ENCODE measurements at places on chromosomes 6 and 20.
A peak's percentile ranks its signal among the peaks of the same experiment; 100 is the strongest.

- DNase-seq = no peak
Observed at GRCh38 chr6:133991096-133991593, 38.1 kb downstream of the TBPL1 start.

GRCh38 chr6:46781478-46782378 lies 11.5 kb upstream of the MEP1A start:
- DNase-seq = no peak

- no peak for DNase-seq
Observed at GRCh38 chr20:41357424-41358163, 9.0 kb downstream of the EMILIN3 start.

DNA sequence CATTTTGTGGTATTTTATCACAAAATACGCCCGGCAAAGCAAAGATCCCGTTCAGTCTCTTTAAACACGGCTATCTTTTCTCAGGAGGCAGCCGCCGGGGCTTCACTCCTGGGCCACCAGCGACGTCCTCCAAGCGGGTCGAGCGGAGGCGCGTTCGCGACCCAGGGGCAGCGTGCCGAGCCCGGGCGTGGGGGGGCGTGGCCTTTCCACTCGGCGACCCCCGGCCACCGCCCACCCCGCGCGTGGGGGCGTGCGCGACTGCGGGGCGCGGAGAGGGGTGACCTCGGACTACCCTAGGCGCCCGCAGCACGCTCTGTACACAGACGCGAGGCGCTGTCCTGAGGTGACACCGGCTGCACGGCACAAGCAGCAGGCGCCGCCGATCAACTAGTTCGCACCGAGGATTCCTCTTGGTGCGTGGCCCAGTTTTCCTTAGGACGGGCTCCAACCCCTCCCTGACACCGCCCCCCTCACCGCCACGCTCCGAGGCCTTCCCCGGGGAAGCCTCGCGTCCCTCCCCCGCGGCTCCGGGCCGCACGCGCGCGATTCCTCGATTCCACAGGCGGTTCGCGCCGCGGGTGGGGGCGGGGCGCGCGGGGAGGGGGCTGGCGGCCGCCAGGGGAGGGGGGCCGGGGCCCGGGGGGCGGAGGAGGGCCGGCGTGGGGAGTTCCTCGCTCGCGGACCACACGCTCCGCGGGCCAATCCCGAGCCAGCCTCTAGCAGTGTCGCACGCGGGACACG lies 1.1 kb upstream of the JARID2 start:
- DNase-seq = no peak

DNA sequence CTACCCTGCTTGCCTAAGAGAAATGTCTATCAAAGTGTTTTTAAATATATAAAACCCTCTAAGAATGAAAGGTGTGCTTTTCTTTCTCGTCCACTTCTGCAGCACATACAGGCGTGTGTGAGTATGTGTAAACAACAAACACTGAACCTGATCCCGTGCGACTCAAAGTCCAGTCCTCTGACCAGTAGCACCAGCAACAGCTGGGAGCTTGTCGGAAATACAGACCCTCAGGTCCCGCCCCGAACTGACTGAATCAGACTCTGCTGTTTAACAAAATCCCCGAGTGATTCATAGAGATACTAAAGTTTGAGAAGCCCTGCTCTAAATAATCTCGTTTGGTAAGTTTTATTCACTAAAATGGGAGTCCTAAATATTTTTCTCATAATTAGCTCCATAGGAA lies 208.0 kb upstream of the KCNQ5 start:
- DNase-seq = no peak

- DNase-seq = no peak
Observed at GRCh38 chr6:157322792-157323254, 496 bp downstream of the TMEM242 start.

GRCh38 chr6:143426026-143426425 lies 24.5 kb downstream of the ADAT2 start:
- DNase-seq = no peak

- no peak for DNase-seq
Observed at GRCh38 chr6:2468601-2468955, 223.2 kb upstream of the GMDS start.

GRCh38 chr6:3163248-3163594 lies 5.9 kb upstream of the TUBB2A start:
- no peak for DNase-seq

GRCh38 chr20:22466447-22467171 lies 117.8 kb downstream of the FOXA2 start:
- DNase-seq = no peak

- peak; percentile 70 for DNase-seq
Observed at GRCh38 chr20:12166053-12166717, 248.5 kb downstream of the BTBD3 start.

GRCh38 chr6:143528164-143528811 lies 16.8 kb upstream of the FUCA2 start:
- no peak for DNase-seq

- DNase-seq = no peak
Observed at GRCh38 chr20:38202153-38202981, 37.3 kb upstream of the TGM2 start.

DNA sequence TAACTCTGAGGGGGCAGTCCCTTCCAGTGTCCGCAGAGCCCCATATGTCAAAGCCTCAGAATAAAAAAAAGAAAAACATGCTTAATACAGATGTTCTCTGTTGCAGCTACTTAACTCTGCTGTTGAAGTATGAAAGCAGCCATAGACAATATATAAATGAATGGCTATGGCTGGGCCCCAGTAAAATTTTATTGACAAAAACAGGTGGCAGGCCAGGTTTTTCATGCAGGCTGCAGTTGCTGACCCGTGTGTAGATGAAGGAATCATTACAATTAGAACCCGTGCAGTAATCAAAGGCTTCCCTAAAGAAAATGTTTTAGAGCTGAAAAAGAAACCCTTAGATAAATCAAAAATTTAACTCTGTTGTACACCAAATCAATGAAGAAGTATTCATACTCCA lies 13.0 kb upstream of the RIN2 start:
- DNase-seq = no peak

- no peak for DNase-seq
Observed at GRCh38 chr6:106422534-106422933, 62.0 kb downstream of the CRYBG1 start.

DNA sequence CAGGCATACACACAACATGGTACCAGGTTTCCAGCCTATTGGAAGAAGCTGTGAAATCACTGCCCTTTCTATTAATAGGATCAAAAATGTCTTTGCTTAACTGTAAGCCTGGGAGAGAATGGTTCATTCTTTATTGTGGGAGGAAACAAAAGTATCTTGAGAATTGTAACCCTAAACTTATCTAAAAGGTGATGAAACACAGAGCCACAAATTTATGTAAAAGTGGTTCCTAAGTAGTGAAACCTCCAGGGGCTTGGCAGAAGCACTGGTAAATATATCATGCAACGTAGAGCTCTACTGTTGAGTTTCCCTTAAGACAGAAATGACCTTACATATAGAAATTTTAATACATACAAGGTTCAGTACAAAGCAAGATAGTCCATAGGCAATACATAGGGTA lies 17.2 kb upstream of the NOX3 start:
- no peak for DNase-seq

- DNase-seq = no peak
Observed at GRCh38 chr6:6882592-6882991, 225.2 kb upstream of the RREB1 start.

DNA sequence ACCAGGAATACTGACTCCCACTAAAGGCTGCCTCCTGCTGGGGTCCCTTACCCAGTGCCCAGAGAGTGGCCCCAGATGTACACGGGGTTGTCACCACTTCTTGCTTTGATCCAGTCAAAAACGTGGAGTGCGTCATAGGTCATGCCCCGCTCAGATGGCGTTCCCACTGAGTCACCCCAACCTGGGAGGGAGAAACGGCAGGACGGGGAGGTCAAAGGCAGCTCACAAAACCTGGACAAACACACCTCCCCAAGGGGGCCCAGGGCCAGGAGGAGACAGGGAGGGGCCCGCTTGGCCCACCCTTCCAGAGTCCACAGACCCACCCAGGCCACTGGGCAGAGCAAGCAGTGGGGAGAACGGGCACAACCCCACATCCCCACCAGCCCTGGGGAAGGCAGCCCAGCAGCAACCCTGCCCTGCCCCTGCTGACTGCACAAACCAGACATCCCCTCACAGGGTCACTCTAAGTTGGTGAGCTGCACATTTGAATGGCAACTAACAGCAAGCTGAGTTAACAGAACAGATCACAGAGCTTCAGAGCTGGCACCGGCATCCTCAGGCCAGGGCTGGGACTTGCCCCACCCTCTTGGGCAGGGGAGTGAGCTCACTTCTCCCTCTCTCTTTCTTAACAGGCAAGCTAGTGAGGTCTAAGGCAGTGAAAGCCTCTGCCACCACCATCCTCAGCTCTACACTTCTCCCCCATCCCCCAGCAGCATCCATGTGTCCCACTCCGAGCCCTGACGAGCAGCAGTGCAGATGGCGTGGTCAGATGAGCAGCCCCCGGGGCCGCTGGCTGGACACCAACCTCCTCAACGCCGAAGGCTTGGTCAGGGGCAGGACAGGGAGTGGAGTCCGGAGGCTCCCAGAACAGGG lies 61.7 kb downstream of the PYGB start:
- DNase-seq = peak; percentile 91

- DNase-seq = no peak
Observed at GRCh38 chr20:55582498-55582897, 422.8 kb downstream of the CBLN4 start.

DNA sequence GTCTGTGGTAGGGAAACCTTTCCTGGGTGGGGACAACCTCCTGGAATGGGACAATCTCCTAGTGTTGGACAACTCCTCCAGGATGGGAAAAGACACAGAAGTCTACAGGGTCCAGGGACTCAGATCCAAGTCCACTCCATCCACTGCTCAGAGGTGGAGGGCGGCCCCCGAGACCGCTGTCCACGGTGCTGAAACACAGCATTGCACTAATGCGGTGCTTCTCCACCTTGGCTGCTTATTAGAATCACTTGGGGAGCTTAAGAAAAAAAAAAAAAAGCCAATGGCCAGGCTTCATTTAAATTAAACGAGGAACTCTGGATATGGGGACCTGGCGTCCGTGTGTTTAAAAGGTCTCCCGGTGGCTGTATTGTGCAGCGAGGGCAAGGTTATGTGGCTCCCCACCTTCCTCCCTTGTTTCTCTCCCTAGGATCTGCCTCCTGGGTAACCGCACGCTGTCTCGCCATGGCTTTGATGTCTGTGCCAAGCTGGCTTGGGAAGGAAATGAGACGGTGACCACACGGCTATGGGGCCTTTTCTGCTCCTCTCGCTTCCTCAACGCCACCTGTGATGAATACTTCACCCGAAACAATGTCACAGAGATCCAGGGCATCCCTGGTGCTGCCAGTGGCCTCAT lies 12.0 kb downstream of the SLC12A5 start:
- no peak for DNase-seq

GRCh38 chr6:120614723-120615122 lies 719.6 kb downstream of the TBC1D32 start:
- no peak for DNase-seq

- no peak for DNase-seq
Observed at GRCh38 chr20:33679758-33680485, 5.7 kb upstream of the NECAB3 start.

GRCh38 chr6:51929934-51930574 lies 157.4 kb downstream of the PKHD1 start:
- no peak for DNase-seq

- DNase-seq = no peak
Observed at GRCh38 chr20:4252005-4252404, 236.6 kb upstream of the RNF24 start.

- DNase-seq = no peak
Observed at GRCh38 chr20:1845163-1845523, 50.1 kb upstream of the SIRPA start.

- DNase-seq = no peak
Observed at GRCh38 chr20:50568549-50568942, 58.4 kb downstream of the PTPN1 start.

DNA sequence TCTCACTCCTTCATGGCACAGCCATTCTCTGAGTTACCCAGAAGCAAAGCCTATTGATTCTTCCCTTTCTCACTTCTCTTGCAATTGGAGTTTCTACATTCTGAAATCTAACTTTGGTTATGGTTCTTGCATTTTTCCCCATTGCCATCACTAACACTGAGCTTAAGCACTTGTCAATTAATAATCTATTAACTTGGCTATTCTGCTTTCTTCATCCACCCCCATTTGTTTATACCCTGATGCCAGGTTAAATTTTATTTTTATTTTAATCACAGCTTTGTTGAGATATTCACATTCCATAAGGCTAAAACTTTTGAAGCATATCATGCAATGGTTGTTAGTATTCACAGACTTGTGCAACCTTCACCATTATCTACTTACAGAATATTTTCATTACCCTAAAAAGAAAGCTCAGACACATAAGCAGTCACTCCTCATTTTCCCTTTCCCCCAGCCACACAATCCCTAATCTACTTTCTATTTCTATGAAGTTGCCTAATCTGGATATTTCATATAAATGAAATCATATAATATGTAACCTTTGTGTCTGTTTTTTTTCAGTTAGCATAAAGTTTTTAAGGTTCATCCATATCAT lies 222.3 kb downstream of the UBE3D start:
- DNase-seq = no peak

DNA sequence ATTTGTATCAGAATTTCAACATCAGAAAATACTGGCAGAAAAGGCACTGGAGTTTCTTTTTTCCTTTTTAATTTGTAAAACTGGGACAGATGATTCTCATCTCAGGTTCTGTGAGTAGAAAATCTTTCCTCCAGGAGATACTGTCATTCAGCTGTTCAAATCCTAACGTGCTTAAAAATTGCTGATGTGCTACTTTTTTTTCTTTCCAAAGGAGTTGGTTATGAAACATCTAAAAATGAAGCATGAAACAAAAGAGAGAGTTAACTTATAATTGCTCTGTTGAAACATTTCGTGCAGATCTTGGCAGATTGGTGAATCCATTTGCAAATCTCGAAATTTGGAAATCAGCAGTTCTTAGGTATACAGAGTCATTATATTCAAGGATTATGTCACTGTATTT lies 622.6 kb downstream of the RNF144B start:
- no peak for DNase-seq

DNA sequence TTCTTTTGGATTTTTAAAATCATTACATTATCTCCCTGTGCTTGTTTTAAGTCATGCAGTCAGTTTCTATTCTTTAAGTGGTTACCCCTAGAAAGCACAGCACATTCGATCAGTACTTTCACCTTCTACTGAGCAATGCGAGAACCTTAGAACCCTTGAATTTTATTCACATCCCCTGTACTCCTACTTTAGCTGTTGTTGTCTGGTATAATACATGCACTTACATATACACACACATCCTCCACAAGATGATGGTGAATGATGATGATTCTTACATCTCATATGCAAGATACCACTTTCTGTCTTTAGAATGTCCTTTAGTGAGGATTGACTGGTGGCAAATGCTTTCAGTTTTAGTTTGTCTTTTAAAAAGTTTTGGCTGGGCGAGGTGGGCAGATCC lies 5.7 kb downstream of the CDC40 start:
- DNase-seq = no peak

Measured in retinal pigment epithelial cell (primary cell).